8988T (cell line): ENCODE measurements at places on chromosomes 3 and 15.

- DNase-seq, result no peak
Observed at GRCh38 chr15:70762469-70763119, 764 bp downstream of the UACA start.

- no peak for DNase-seq
Observed at GRCh38 chr15:79450648-79451047, 18.5 kb downstream of the MINAR1 start.

DNA sequence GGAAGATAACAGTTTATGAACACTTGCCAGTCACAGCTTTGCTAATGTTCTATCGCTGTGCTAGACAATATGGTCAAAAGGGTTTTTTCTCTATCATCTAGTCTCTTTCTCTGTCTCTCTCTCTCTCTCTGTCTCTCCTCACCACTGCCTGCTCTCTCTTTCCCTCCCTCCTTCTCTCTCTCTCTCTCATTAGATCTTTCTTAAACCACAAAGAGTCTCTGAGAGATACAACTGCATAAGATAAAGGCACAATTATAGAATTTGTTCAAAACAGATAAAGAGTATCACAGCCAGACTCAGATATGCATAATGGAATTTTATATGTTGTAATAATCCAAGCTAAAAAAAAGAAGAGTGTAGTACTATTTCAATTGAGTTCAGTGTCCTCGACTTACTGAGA lies 258.4 kb downstream of the MECOM start:
- no peak for DNase-seq

DNA sequence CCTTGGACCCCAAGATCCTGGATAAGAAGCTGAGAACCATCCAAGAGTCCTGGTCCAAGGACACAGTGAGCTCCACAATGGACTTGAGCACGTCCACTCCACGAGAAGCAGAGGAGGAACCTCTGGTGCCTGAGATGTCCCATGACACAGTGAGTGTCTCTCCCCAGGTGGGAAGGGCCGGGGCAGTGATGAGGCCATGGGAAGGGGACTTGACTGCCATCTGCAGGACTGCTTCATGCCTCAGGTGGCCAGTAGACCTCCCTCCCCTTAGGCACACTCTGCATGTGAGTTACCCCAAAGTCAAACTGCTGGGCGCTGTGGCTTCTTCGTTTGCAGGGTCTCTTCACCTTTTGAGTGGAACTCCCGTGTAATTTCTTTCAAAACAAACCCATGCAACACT lies 59.7 kb downstream of the CCDC33 start:
- no peak for DNase-seq

- no peak for DNase-seq
Observed at GRCh38 chr3:195071011-195071728, 199.8 kb downstream of the XXYLT1 start.

DNA sequence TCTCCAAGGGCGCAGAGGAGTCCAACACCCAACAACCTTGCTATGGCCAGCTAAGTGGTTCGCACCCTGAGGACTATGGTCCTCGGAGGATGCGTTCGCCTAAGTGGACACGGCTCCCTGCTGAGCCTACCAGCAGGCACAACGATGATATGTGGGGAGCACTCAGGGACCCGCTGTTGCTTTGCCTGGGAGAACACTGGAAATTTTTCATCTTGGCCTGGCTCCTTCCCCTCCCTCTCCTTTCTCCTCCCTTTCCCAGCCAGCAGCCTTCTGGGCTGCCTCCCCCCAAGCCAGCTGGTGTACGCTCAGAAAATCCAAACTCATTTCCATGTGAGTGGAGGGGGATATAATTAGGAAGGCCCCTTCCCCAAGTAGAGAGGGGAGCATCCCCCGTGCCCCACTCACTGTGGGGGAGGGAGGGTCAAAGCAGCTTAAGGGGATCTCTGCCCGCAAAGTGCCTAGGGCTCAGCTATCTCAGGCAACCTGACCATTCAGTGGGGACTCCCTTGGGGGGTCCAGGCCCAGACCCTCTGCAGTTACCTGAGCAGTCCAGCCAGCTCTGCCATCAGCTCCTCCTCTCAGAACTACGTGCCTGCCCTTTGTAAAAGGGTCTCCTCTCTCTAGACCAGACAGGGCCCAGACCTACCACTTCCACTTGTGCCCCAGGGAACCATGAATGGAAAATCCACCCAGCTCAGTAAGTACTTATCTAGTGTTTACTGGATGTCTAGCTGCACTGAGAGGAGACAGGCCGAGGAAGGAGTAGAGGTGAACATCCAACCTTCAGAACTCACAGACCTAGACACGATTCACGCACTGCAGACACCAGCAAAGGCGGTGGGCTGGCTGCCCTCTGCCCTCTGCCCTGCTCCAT lies 742 bp upstream of the SEMA7A start:
- DNase-seq, result no peak

- no peak for DNase-seq
Observed at GRCh38 chr15:88736204-88736603, 67.0 kb upstream of the ACAN start.

DNA sequence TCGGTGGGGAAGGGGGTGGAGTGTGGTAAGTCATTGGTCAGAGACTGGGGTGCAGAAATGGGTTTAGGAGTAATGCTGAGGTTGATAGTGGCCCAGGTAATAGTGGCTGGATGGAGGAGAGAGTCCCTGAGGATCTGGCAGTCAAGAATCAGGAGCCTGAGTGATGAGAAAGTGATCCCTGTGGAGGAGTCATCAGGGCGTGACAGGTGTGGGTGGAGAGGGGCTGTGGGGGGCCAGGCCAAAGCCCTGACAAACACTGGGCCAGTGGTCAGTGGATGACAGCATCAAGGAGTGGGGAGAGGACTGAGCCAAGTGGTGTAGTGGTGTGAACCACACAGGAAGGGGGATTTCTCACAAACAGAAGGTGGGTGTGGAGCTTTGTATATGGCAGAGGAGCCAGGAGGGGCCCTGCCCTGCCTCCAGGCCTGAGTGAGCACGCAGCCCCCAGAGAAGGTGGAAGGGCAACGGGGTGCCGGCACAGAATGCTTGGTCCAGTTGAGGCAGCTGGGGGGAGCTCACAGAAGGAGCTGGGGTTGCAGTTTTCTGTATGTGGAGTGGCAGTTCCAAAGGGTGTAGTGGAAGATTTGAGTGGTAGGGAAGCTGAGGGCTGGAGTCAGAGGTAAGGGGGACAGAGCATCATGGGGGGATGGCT lies 77.1 kb downstream of the SPSB4 start:
- no peak for DNase-seq

GRCh38 chr3:18351069-18351628 lies 74.0 kb downstream of the SATB1 start:
- no peak for DNase-seq

- no peak for DNase-seq
Observed at GRCh38 chr3:48581621-48582481, 13.3 kb downstream of the COL7A1 start.

DNA sequence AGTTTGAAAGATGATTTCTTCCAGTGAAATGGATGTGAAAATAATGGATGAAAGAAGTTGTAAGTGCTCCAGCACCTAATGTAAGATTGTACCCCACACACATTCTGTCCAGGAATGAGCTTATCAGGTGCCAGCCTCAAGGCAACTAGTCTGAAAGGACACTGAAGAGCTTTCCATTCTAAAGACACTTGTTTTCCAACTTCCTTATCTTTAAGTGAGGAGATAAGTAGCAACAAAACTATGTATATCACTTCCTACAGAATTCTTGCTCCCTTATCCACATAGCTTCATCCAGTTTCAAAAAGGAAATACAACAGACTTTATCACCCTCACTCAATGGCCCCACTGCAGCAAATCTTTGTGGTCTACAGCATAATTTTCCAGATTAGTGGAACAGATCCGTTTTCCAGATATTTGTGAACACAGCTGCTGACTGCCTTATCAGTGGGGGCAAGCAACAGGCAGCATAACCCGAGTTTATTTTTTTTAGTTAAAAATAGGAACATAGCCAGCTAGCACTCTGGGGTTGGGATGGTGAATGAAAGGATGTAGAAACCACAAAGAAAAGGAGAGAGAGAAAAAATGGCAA lies 60.6 kb downstream of the CD200R1L start:
- DNase-seq, result no peak

DNA sequence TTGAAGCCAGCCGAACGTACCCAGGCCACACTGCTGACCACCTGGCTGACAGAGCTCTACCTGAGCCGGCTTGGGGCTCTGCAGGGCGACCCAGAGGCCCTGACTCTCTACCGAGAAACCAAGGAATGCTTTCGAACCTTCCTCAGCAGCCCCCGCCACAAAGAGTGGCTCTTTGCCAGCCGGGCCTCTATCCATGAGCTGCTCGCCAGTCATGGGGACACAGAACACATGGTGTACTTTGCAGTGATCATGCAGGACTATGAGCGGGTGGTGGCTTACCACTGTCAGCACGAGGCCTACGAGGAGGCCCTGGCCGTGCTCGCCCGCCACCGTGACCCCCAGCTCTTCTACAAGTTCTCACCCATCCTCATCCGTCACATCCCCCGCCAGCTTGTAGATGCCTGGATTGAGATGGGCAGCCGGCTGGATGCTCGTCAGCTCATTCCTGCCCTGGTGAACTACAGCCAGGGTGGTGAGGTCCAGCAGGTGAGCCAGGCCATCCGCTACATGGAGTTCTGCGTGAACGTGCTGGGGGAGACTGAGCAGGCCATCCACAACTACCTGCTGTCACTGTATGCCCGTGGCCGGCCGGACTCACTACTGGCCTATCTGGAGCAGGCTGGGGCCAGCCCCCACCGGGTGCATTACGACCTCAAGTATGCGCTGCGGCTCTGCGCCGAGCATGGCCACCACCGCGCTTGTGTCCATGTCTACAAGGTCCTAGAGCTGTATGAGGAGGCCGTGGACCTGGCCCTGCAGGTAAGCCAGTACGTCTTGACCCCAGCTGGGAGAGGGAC lies 6.2 kb downstream of the VPS18 start:
- DNase-seq, result no peak

GRCh38 chr15:63246691-63247469 lies 30.5 kb upstream of the APH1B start:
- DNase-seq, result no peak

DNA sequence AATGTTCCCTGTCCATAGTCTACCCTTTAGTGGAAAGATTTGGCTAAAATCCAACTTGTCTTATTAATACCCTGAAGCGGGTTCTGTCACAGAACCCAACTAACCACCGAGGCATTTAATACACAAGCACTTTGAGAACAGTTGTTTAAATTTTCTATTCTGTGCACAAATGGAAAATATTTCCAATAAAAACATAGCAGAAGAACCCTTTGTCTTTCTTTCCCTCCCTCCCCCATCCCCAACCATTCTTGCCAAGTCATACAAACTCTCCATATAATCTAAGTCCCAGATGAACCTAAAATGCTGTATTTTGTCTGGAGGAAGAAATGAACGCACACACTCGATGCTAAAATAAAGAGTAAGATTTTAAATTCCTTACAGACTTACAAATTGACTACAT lies 126.9 kb upstream of the STRIT1 start:
- DNase-seq, result no peak

GRCh38 chr3:191329654-191330529 lies at the start of gene UTS2B:
Gene UTS2B (minus strand): TSS chr3:191330526. CDS start chr3:191282189, 48,337 bp downstream.
- DNase-seq, result no peak

- no peak for DNase-seq
Observed at GRCh38 chr3:54931182-54931581, 3.3 kb upstream of the LRTM1 start.

GRCh38 chr3:139629033-139629432 lies 48.7 kb downstream of the NMNAT3 start:
- DNase-seq, result peak; percentile 31

GRCh38 chr3:105355408-105356061 lies 11.2 kb upstream of the ALCAM start:
- DNase-seq, result no peak

DNA sequence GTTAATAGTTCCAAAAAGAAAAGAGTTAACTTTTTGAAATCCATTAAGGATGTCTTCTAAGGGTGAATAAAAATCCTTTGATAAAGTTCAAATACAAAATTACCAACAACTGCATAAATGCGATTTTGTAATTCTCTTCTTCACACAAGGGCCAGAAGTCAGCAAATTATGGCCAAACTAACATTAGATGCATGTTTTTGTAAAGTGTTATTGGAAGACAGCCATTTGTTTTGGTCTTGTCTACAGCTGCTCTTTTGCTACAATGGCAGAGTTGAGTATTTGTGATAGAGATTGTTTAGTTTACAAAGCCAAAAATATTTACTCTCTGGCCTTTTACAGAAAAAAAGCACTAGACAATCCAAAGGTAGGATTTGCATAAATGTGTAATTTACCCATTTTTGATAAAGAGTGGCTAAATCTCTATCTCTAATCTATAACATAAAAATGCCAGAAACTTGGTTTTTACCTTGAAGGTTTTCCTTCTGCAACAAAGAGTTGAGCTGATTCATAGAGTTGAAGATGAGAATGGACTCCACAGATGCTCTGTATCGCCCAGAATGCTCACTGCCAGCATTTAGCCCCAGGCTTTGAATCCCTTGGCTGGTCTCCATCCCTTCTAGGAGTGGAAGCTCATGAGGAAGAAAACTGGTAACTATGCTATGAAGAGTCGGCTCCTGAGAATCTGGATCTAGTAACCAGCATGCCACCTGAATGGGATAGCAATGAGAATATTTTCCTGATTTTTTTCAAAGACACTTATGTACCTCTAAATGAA lies 64.5 kb downstream of the POLQ start:
- no peak for DNase-seq

DNA sequence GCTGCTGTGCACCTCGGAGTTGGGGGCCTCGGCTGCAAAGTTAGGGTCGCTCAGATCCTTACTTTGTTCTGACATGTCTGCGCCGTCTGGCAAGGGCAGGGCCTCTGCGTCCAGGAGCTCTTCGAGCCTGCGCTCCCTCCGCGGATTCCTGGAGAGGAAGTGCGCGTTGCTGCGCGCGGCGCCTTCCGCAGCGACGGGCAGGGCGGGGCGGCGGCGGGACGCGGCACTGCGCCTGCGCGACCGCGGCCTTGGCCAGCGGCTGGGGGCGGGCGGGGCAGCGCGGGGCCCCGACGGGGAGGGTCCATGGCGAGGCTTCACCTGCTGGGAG lies at the start of gene NDN:
Gene NDN (minus strand): TSS at position 163 of the 328 bp plus-strand sequence. CDS start 88 bp downstream, at position 75.
- DNase-seq, result no peak

- DNase-seq, result no peak
Observed at GRCh38 chr3:16695710-16696109, 90.5 kb upstream of the DAZL start.
